Left lung (tissue), 14 donors: ENCODE measurements at places on chromosomes 5 and 9.

DNA sequence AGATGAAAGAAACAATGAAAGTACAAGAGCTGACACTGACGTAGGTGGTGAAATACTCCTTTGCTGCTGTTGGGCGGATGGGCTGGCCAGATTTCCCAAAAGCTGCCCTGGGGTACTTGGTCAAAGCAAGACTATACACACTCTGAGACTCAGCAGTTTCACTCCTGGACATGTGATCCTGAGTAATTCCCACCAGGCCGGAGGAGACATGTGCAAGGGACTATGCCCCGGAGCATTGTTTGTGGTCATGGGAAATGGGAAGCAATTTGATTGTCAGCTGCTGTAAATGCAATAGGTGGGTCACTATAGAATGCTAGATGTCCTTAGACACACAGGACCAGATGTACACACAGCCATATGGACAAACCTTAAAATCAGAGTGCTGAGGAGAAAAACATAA lies 116.1 kb downstream of the DCP2 start:
- DNase-seq: no peak

DNA sequence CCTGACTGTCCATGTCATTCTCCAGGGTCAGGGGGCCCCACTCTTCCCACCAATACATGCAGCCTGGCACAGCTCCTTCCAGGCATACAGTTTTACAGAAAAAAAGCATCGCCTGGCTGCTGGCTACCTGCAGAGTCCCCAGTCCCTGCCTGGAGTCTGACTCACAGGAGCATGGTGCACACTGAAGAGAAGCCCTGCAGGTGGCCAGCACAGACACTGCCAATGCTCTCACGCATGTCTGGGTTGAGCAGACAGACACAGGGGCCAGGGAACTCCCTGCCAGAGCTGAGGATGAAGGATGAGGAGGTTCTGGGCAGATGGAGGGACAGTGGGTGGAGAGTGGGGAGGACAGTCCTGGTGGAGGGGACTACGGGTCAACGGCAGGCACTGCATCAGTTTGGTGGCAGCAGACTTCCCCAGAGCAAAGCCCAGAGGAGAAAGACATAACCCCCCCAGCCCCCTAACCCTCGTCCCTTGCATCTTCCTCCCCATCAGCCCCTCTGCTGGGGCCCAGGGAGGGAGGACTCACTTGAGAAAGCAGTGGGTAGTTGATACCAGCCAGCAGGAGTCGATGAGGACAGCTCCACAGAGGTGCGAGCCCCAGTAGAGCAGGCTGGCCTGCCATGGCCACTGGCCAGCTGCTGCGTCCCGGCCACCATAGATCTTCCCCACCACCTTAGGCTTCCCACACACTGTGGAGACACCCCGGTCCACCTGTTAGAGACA lies 72.9 kb upstream of the SPTLC1 start:
- DNase-seq: no peak

- DNase-seq: no peak
Observed at GRCh38 chr9:21933865-21934264, 60.3 kb downstream of the CDKN2A start.

DNA sequence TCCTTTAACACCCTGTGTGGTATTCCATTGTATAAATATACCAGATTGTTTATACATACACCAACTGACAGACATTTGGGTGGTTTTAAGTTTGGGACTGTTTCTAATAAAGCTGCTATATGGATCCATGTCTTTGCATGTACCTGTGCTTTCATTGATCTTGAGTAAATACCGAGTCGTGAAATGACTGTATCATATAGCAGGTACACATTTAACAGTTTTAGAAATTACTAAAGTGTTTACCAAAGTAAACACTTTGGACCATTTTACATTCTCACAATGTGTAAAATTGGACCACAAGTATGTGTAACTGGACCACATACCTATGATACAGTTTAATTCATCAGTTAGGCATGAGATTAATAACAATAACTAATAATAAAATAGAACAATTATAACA lies 175.2 kb downstream of the FBXL17 start:
- DNase-seq: no peak

GRCh38 chr5:179620703-179621350 lies 2.6 kb downstream of the HNRNPH1 start:
- peak; percentile 4 for DNase-seq

DNA sequence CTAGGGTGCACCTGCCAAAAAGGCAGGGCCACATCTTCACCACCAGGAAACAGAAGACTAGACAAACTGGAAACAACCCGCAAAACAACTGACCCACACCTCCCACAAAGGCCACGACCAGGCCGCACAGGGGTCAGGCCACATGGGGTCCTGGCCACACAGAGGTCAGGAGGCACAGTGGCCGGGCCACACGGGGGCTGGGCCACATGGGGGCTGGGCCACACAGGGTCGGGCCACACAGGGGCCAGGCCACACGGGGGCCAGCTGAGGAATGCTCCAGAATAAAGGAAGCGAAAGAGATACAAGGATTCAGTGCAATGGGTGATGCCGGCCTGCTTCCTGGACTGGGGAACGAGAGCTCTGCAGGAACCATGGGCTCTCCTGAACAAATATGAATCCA lies 91.6 kb downstream of the OLFM1 start:
- peak; percentile 64 for DNase-seq

DNA sequence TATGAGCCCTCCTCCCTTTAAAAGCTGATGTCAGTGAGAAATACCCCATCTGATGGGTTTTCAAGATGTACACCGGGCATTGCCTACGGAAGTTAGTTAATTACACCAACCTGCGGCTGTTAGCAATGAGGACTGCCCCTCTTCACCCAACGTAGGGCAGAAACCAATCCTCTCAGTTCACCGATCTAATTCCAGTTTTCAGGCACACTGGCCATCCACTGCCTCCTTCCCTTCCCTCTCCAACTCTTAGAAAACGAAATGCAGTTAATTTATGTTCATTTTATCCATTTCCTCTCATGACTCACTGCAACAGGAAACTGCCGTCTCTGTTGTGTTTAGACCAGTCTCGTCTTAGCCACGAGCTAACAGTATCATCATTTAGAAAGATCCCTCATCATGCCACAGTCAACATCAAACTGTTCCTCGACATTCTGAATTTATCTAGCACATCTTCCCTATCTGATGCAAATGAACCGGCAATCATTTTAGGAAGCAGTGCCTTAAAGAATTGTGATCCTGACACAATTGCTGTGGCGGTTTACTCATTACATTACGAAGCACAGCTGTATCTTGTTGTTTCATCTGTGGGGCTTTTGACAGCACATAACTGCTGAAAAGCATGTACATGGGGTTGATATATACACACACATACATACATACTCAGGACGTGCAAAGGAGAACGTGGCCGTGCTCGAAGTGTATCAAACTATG lies 168.6 kb downstream of the EFNA5 start:
- no peak for DNase-seq

GRCh38 chr5:129909225-129909624 lies 5.0 kb downstream of the CHSY3 start:
- DNase-seq: no peak
